Cortex of kidney (tissue), 1 donor: ENCODE measurements at places on chromosomes 12 and 14.

DNA sequence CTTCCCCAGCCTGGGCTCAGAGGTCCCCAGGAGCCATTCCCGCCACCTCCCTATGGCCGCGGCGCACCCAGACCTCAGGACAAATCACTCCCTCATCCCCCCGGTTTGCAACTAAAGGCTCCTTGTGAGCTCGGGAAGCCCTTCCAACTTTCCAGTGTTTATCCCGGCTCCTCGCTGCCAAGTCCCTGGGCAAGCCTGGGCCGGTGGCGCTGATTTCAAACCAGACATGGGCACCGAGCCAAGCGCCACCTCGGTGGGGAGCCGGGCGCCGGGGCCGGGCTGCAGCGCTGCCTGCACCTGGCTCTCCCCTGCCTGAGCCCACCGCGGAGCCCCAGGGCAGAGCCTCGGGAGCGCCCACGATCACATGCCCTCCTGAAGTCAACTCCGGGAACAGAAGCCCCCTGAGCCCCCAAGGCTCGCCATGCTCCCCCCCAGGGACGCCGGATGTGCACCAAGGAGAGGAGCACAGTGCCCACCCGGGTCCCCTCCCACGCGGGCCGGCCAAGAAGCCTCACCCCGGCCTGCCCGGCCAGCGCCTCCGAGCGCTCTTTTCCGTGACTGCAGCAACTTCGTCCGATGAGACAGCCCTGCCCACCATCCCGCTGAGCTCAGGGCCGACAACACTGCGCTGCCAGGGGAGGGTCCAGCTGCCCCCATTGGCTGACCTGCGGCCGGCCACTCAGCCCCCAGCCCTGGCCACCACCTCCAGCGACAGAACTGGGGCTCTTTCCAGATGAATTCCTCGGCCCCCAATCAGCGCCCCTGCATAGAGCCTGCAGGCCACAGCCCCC lies 50.0 kb downstream of the NCOR2 start:
- no peak for DNase-seq

DNA sequence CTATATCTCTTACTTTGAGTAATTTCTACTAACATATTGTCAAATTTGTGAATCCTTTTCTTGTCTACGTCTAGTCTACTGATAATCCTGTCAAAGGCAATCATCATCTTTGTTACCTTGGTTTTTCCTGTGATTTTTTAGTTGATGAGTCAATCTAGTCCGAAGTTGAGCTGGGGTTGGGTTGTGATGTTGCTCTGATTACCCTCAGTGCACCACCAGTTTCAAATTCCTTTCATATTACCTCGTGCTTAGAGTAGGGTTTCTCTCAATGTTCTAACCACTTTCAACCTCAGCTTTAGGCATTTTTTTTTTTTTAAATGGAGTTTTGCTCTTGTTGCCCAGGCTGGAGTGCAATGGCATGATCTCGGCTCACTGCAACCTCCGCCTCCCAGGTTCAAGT lies 186.8 kb downstream of the BTG1 start:
- DNase-seq = no peak

- DNase-seq = no peak
Measured at GRCh38 chr12:53844994-53845844, 93.4 kb upstream of the HOXC13 start.

GRCh38 chr14:86296173-86296572 lies 766.2 kb downstream of the FLRT2 start:
- no peak for DNase-seq

DNA sequence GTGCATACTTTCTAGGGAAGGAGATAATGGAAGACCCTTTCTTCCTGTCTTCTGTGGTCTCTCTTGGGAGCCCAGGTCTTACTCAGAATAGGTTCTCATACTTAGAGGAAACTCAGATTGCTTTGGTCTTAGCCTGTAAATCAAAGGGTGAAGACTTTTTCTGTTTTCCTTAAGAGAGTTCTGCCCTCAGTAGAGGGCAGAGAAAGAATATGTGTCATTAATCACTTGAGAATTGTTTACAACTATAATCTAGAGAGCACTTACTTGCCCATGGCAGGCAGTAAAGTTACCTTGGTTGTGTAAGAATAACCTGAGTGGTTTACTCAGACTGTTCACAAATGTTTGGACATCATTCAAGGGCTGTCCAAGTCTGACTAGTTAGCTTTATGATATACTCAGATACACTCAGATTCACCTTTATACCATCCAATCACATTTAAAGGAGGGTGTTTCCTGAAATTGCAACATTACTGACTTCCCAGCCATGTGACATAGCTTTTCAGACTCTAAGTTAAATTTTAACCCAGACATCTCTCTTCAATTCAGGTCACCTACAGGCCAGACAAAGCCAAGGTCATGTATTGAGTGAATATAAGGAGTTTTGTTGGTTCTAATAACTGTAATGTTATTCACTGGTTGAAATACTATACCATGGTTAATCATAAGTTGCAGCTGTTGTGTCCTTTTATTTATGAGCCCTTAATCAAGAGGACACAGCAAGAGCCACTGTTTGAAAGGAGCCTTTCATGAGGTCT lies 372.2 kb downstream of the RAD51B start:
- DNase-seq = no peak

GRCh38 chr12:54590978-54591591 lies 2.6 kb upstream of the PPP1R1A start:
- no peak for DNase-seq
